ENCODE measurements at places on chromosomes 6 and 20.

DNA sequence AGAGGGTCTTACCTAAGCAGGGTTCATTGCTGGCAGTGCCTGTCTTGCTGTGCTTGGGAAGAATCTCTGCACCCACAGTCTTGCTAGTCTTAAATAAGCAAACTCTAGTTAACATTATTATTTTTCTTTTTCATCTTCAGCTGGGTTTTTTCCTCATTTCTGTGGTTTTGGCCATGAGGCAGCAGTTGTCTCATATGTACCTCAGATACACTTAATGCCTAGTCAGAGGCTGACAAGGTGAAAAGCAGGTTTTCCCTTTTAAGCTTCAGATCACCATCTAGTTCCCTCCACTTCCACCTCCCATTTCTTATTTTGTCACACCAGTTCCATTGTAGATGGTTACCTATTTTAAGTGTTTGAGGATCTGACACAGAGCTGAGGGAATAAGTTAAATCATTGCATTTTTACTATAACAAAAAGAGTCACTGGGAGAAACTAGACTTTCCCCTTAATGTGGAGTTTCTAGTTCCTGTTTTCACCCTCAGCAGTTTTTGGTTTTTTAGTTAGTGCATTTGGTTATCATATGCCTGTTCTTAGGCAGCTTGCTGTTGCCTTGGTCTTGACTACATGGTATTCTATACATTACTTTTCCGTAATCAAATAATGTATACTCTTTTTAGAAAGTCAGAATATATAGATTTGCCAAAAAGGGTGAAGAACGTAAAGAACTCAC, 46.0 kb downstream of the AFDN start:
- no peak for DNase-seq

GRCh38 chr20:51321343-51322163, 221.0 kb downstream of the NFATC2 start:
- DNase-seq: no peak

- no peak for DNase-seq
Observed at GRCh38 chr20:21090111-21090618, 16.0 kb downstream of the LINC00237 start.

DNA sequence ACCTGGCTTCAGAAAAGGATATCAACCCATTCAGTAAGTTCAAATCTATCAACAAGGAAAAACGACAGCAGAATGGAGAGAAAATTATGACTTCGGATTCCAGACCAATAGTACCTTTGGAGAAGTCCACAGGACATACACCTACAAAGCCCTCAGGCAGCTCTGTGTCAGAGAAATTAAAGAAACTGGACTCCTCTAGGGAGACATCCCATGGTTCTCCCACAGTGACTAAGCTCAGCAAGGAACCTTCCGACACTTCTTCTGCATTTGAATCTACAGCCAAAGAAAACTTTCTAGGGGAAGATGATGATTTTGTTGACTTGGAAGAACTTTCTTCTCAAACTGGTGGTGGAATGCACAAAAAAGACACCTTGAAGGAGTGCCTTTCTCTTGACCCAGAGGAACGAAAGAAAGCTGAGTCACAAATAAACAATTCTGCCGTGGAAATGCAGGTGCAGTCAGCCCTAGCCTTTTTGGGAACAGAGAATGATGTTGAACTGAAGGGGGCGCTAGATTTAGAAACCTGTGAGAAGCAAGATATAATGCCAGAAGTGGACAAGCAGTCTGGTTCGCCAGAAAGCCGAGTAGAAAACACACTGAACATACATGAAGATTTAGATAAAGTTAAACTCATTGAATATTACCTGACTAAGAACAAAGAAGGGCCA, 67.4 kb upstream of the HINT3 start:
- DNase-seq: no peak

- DNase-seq: no peak
Observed at GRCh38 chr20:2521369-2522305, 12.9 kb upstream of the ZNF343 start.

DNA sequence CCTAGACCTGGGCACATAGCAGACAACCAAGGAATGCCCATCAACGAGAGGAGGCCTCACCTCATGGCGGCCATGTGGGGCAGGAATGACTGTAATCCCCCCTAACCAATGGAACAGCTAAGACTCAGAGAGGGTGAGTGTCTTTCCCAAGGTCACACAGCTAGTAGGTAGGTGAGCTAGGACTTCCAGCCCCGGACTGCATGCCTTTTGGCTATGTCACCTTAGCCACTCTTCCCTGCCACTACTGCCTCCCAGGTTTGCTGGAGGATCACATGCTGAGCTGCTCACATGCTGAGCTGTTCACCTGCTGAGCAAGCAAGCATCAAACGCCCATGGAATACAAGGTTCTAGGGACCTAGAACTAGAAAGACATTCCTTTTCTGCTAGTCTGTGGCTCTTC, 188.5 kb upstream of the PMEPA1 start:
- DNase-seq: no peak

GRCh38 chr6:137846772-137847313, 20.2 kb upstream of the TNFAIP3 start:
- no peak for DNase-seq

DNA sequence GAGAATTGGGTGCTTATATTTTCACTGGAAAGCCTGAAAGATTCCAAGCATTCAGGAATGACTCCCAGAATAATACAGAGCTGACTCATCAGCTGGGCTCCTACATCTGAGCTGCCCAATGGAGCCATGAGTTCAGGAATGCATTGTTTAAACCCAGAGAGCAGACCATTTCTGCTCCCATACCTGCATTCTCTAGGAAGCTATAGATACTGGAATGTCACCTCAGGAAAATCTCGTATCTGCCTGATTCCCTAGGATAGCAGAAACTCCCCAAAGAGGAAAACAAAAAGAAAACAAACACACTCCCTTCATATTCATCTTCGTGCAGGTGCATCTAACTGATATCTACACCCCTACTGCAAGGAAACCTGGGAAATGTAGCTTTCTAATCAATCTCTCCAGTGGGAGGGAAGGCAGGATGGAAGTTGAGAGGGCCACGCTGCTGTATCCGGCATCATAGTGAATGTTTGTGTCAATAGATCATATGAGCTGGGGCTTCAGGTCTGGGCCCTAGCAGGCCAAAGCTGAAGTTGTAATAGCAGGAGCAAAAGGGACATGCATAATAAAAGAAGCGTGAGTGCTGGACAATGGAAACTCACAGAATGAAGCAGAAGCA, 8.2 kb upstream of the SLC2A12 start:
- DNase-seq: peak; percentile 19

- no peak for DNase-seq
Observed at GRCh38 chr20:61253264-61253639, 1.2 kb downstream of the CDH4 start.

- DNase-seq: no peak
Observed at GRCh38 chr20:22954661-22955060, 80.5 kb upstream of the SSTR4 start.

DNA sequence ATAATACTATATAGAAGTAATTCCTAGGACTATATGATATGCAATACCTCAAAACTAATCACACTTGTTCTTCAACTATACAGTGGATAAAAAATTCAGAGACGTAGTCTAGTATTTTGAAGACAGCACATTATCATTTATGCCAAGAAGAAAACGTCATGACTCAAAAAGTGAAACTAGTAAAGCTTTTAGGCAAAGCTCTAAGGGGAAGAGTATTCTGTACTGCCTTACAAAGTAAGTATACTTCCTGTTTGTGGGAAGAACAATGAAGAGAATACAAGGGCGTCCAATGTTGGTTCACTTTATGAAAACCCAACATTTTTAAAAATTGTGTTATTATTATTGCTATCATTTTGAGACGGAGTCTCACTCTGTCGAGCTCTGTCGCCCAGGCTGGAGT, 27.9 kb downstream of the LOC128125822 start:
- DNase-seq: no peak

GRCh38 chr6:142685852-142686506, 259.0 kb downstream of the HIVEP2 start:
- no peak for DNase-seq

- DNase-seq: no peak
Observed at GRCh38 chr6:87670707-87671106, 31.3 kb downstream of the AKIRIN2 start.

DNA sequence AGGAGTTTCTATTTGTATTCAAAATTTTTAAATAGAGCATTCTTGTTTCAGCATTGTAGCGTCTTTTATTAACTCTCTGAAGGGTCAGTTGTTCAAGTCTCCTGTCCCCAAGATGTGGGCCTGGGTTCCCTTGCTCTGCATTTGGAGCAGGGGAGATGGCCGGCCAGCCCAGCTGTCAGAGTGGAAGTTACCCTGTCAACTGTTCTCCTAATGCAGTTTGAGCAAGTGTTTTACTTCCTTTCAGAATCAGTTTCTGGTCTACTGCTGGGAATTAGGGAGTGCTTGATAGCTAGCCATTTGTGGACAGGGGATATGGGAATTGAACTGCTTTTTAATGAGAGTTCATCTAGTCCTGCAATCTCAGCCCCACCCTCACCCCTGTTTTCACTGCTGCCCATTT, 116.6 kb downstream of the QKI start:
- DNase-seq: no peak

DNA sequence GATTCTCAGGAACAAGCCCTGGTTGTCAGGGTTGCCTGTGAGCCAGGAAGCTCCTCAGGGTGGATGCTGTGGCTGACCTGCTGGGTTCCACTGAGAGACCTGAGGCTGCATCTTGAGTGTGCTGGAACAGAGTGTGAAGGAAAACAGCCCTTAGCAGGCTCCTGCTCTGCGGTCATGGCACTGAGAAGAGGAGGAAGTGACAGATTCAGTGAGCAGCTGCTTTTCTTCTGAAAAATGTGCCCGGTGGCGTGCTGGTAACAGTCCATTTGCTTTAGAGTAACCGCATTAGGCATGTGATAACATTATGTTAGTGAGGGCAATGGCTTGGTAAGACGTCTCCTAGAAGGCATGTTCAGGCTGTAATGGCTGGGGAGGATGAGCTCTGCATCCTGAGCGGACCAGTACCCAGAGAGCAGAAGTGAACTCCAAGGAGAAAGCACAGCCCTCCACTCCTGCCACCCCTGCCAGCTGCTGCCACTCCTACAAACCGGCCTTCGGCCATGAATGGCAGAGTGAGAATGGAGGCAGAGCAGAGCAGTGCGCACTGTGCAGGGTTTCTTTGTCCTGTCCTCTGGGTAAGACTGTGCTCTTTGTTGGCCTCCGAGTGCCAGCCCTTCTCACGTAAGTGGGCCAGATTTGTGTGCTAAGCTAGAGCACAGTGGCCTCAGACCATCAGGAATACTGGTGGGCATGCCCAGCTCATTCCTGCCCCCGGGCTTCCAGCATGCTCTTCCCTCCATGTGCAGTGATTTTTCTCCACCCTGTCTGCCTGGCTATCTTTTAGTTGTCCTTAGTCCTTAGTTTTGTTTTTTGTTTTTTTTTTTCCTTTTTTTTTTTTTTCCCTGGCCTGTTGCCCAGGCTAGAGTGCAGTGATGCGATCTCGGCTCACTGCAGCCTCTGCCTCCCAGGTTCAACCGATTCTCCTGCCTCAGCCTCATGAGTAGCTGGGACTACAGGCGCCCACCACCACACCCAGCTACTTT, 98.1 kb upstream of the VSTM2L start:
- DNase-seq: no peak

- DNase-seq: no peak
Observed at GRCh38 chr6:122778302-122778701, 1.2 kb upstream of the FABP7 start.

GRCh38 chr20:35791821-35792220, 20.0 kb downstream of the PHF20 start:
- DNase-seq: peak; percentile 37

GRCh38 chr6:71287038-71287437, 1.6 kb upstream of the OGFRL1 start:
- DNase-seq: no peak

- DNase-seq: no peak
Observed at GRCh38 chr6:113221850-113222249, 635.3 kb upstream of the MARCKS start.

DNA sequence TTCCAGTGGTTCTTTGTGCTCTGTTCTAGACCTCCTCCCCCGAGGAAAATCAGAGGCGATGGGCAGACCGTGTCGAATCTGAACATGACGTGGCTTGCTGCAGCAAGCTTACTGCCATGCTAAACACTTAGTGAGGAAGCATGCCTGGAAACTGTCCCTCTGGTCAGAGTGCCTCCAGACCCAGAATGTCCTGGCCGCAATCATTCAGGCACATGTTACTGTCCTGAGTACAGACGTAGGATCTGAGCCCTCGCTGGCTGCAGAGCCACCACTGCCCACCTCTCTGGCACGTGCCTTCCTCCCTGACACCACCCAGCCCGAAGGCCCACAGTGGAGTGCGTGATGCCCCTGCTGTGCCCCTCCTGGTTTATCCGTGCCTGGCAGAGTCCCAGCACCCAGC, 163.6 kb downstream of the SYNDIG1 start:
- DNase-seq: no peak

DNA sequence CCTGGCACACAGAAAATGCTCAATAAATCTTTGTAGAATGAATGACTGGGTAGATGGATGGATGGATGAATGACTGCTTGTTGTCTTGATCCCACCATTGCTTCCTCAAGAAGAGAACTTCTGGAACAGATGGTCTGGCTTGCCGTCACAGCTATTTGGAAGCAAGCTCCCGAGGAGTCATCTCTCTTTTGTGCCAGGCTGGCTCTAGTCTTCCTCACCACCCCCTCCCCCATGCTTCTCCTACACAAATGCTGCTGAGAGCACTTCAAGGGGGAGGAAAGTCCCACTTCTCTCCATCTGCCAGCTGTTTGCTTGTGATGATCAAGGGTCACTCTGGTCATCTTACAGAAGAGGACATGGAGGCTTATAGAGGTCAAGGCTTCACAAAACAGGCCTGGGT, 11.6 kb upstream of the KCNG1 start:
- DNase-seq: no peak

DNA sequence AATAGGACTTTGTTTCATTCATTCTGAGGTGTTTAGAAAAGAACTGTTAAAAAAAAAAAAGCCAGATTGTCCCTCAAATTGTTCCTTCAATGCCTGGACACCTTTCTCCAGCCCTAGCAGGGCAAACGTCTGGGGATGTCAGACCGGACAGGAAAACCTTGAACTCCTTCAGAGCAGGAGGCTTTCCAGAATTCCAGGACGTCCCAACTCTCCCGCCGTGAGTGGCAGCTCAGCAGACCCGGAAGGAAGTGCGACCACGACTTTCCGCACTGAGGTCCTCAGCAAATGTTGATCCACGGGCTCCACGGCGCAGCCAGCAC, 139.1 kb downstream of the DLL1 start:
- DNase-seq: no peak

DNA sequence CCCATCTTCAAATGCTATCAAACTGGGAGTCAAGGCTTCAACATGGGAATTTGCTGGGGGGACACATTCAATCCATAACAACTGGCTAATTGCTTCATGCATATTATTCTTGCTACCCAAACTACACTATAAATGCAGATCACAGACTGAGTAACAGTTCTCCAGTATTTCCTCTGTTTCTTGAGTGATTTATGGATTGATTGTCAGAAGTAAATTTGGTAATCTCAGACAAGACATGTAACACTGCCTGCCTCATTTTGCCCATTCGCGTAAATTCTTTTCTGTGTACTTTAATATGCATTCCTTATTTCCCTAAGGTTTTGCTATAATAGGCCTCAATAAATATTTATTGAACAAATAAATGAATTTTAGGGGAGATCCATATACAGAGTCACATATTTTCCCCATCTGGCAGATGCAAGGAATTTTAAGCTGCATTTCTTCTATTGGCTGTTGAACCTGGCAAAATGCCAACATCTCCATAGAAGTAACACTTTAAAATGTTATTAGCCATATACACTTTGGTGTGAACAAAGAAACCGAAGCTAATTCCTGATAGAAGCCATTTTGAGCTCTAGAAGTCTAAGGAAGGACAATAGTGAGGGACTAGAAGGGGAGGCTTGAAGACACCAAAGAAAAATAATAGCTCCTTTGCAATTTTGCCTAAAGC, 98.2 kb downstream of the QRSL1 start:
- no peak for DNase-seq

Measured in skeletal muscle cell (primary cell).